ENCODE measurements at places on chromosomes 6 and 20.

- DNase-seq = no peak
Measured at GRCh38 chr6:1729750-1730140, 120.0 kb downstream of the FOXC1 start.

- DNase-seq = no peak
Measured at GRCh38 chr6:147449405-147450161, 58.9 kb upstream of the SAMD5 start.

GRCh38 chr6:142350309-142350708, 48.5 kb downstream of the ADGRG6 start:
- DNase-seq = no peak

- DNase-seq = no peak
Measured at GRCh38 chr6:29831776-29832175, 4.2 kb downstream of the HLA-G start.

Data from Jurkat, Clone E6-1 (cell line).